ENCODE measurements at places on chromosomes 7 and 10. TPM values are rescaled to one million over a fixed set of nuclear protein-coding genes. Genes with fewer than 3 reads are reported as not detected.

The NUTM2D gene
- 4.8 TPM for polyA plus RNA-seq

The GPR26 gene
- not detected for polyA plus RNA-seq

DNA sequence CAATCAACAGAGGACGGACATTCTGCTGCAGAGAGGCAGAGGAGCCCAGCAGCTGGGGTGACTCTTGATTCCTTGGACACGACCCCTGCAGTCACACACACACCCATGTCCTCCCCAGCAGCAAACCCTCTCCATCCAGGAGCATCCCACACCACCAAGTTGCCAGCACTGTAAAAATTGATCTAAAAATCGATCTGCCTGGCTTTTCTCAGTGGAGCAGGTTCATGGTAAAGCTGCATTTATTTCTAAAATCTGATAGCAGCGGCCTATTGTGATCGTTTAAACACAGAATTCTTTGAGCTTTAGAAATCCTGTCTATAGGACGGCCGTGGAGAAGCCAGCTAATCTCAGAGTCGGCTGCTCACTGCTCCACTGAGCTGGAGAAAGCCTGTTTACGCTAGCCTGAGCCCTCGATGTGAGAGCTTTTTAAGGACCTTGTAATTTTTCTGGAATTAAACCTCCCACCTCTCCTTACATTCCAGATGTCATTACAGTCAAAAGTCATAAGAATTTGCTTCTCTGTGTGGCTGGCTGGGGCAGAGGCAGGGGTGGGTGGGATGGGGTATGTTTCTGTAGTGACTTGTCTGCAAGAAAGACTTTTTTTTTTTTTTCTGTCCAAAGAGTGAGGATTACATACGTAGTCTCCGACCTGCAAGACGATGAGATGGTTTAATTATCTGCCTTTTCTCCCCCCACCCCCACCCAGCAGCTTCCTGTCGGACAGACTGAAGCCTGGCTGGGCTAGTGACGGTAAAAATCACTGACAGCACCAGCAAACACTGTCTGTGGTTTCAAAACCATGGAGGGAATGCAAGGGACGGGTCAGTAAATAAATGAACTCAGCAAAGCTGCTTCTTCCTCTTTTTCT lies 31.6 kb downstream of the TRIM8 start:
- peak; percentile 72 for DNase-seq

DNA sequence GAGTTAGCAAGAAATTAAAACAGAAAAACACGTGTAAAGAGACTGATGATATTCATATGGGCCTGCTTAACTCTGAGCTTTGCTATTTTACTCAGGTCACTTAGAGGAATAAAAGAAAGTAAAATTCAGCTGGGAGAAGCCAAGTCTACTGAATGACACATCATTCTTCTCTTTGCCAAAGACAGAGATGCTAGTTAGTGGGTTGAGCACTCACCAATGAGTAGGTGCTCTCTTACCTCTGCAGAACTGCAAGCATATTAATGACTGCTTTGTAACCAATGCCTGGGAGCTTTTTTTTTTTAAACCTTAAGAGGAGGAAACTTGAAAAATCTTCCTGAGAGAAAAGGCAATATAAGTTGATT lies 44.8 kb upstream of the BAMBI start:
- DNase-seq, result no peak

DNA sequence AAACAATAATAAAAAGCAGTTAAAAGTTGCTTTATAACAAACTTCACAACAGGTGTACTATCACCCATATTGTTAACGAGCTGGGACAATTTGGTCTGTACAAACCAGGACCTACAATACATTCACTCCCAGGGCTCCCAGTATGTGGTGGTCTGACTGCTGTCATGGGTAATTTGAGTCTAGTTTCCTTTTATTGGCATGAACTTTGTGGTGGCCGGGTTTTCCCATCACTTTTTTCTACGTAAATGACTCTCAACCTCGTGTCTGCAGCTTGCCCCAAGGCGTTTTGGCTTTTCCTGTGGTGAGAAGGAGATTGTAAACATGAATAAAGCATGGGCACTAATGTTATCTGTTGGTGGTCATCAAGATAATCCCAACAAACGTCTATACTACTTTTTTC lies 118.7 kb upstream of the CDK6 start:
- DNase-seq, result no peak

GRCh38 chr7:138890499-138891445 lies 90.4 kb downstream of the KIAA1549 start:
- DNase-seq, result peak; percentile 34

GRCh38 chr10:124476043-124476725 lies 14.6 kb downstream of the LHPP start:
- DNase-seq, result peak; percentile 51

DNA sequence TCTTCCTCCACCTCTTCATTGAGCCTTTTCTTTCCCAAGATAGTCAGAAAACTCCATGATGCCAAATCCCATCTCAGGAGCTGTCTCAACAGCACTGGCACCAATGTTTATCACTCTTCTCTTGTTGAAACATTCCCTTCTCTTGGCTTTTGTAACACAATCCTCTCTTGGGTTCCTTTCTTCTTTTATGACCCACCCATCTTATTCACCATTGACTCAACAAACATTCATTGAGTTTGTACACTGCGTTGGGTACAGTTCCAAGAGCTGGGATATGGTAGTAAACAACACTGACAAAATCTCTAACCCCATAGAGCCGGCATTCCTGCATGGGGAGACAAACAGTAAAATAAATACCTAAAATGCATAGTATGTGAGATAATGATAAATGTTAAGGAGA lies 577.5 kb downstream of the INHBA start:
- DNase-seq, result no peak

Data from kidney (tissue), 22 donors.